H1 (cell line): ENCODE measurements at places on chromosomes 7 and 10. TPM values are rescaled to one million over a fixed set of nuclear protein-coding genes. Genes with fewer than 3 reads are reported as not detected.

DNA sequence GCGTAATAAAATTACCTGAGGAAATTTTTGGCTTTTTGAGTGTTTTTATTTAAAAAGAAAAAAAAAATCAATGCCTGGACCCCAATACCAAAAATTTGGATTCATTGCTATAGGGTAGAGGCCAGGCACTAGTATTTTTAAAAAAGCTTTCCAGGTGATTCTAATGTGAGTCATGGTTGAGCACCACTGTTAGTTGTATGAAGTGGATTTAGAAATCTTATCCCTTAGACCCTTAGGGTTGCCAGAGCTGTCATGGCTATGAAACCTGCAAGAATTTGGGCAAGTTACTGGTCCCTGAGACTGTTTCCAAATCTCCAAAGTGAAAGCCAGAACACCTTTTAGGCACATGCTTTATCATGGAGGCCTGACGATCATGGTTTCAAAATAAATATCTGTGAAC lies 262.5 kb downstream of the AHR start:
- DNase-seq, result no peak

- no peak for DNase-seq
Observed at GRCh38 chr7:882336-883035, 6.1 kb downstream of the GET4 start.

SEMA3C gene
- total RNA-seq, result 0.98 and 1.4 TPM in 2 replicates

DNA sequence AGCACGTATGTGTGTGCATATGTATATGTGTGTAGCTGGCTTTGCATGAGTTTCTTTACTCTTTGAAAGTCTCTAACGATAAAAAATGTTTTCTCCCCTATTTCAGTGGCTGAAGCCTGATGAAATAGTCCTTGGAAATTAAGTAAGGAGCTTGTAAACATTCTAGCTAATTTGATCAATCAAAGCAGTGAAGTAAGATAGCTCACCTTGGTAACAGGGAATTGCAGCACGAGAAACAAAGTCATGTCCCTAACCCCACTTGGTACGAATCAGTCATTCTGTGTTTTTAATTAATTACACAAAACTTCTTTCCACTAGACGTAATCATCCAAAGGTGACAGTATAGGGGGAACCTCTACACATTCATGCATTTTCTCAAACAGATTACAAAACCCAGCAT lies 41.5 kb downstream of the GPR37 start:
- DNase-seq, result no peak

GRCh38 chr7:15490291-15490690 lies 71.5 kb downstream of the AGMO start:
- no peak for DNase-seq

DNA sequence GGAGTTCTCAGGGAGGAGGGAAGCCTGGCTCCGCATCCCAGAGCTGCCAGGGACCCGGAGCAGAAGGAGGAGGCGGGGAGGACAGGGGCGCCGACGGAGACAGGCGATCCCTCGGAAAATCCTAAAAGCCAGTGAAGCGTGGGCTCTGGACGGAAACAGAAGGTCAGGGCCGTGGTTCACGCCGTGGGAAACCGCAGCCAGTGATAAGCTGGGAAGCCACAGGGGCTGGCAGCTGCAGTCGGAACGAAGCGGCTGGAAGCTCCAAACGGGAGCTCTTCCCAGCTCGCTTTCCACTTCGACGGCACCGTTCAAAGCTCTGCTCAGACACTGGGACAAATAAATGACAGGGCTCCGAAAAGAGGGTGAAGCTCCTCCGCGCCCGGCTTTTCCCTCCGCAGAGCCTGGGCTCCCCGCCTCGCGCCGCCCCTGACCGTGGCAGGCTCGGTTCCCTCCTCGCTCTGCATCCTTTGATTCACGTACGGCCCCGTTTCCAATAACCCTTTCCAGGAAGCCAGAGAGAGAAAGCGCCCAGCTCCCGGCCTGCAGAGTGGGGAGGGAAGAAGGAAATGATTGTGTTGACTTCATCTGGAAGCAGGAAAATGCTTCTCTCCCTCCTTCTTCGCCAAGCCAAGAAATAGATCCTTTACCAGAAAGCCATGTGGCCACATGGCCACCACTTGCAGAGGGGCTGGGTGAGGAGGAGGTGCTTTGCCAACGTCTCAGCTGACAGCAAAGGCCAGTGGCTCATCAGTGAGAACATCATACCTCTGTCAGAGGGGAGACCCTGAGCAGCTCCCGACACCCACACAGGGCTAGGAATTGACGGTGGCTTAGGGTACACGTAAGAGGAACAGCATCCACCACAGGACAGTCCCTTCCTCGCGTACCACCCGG lies 57.4 kb downstream of the ADRB1 start:
- peak; percentile 74 for DNase-seq
